ENCODE measurements at places on chromosomes 6 and 20. TPM values are rescaled to one million over a fixed set of nuclear protein-coding genes. Genes with fewer than 3 reads are reported as not detected.

The UST gene
- 7.2 TPM for total RNA-seq

- peak; percentile 84 for ATAC-seq
Observed at GRCh38 chr6:27138837-27139755, 108.4 kb upstream of the PRSS16 start.

The PGC gene
- total RNA-seq, result not detected

The OTOR gene
- not detected for total RNA-seq

DNA sequence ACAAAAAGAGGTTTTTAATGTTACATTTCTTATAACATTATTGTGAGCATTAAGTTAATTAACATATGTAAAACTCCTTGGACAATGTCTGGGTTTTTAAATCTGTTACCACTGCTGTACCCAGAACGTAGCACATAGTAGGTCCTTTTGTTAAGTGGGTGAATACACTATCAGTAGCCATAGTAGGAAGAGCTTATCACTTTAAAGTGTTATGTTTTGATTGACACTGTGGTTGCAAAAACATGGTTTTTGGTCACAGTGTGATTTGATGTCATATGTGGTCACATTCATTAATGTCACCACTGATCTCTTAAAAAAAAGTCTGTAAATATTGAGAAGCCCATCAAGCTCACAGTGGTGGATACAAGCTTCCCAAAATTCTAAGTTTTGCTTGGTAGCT is 160.7 kb downstream of the PLCB1 start:
- no peak for ATAC-seq

Data from motor neuron (in vitro differentiated cells).